ENCODE measurements at places on chromosomes 16 and 17.

DNA sequence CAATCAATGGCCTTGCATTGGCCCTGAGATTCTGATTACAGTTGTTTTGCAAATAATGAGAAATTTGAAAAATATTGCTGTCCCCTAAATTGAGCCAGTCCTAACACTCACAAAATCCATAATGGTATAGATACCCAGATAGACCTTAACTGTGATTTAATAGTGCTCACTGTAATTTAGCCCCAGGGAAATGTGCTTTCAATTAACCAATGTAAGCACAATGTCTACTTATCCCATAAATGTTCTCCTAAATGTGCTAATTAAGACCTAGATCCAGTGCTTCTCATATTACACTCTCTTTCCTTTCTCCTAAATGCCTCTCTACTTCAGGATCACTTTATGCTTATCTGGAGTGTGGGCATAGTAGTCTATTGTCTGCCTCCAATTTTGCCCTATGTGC, 417.8 kb upstream of the CCL2 start:
- DNase-seq = no peak

DNA sequence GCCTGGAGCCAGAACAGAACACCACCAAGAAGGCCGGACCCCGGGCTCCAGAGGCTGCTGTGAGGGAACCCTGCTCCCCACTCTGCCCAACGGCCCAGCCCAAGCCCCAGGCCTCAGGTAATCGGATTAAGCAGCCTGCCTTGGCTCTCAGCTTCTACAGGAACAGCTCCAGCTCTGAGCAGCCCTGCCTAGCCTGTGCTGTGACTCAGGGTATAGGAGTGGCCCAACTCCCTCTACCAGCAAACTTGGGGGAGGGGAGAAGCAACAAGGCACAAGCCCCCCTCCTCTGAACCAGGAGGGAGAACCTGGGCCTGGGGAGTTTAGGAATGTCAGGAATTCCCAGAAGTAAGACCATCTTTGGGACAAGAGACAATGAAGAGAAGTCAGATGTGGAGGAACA, 849 bp upstream of the SOX15 start:
- DNase-seq = no peak

DNA sequence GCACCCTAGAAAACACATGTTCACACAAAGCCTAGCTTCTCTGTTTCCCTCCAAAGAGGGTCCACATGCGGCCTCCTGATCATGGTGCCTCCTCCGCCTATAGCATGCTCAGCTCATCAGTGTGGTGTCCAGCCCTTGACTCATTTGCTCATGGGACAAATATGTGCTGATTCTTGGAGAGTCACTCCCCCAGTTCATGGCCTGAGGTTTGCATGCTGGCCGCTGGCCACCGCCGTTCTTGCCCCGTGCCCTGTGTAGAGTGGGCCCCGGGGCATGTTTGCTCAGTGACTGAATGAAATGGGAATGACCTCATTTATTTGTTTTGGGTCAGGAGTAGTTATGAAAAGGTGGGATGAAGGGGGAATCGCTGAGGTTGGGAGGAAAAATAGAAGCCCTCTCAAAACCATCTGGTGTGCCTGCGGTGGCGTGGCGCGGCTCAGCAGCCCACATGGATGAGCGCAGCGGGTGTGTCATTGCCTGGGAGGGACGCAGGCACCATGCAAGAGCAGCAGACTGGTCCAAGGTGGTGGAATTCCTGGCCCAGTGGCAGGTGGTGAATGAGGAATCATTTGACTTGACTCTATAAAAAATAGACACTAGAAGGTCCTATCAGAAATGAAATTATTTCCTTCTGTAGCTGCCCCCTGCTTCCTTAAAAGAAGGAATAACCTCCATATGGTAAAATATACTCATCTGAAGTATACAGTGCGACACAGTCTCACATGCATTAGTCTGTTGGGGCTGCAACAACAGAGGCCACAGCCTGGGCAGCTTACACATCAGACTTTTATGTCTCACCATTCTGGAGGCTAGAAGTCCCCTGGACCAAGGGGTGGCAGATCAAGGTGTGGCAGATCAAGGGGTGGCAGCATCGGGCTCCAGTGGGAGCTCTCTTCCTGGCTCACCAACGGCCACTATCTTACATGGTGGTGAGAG, 31.7 kb downstream of the CRISPLD2 start:
- DNase-seq = no peak

DNA sequence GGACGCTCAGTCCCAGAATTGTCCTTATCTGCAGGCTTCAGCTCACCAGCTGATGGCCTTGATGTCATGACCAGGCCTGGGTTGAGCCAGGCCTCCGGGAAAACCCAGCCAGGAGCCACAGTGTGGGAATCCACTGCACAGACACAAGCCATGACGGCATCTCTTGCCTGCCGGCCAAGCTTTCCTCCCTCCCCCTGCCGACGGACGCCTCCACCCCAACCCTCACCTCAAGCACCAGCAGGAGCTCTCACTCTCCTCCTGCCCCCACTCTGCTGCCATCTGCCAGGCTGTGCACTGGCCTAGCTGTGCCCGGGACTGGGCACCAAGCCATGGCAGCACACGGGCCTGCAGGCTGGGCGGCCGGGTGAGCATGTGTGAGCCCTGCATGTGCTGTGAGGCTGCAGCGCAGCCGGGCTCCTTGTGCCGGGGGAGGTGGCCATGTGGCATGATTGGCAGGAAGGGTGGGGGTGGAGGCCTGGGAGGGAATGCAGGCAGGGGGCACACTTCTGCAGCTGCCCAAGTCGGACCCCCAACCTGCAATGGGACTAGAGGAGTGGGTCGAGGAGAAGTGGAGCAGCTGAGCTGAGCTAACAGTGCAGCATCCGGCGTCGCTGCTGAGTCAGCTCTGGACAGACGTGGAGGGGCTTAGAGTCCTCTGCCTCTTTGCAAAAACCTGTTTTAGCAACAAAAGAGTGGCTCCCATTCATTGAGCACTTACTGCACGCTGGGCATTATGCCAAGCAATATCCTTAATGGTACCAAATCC, 268.5 kb downstream of the CBLN1 start:
- no peak for DNase-seq

- DNase-seq = no peak
Observed at GRCh38 chr17:82820278-82821251, 19.3 kb downstream of the ZNF750 start.

DNA sequence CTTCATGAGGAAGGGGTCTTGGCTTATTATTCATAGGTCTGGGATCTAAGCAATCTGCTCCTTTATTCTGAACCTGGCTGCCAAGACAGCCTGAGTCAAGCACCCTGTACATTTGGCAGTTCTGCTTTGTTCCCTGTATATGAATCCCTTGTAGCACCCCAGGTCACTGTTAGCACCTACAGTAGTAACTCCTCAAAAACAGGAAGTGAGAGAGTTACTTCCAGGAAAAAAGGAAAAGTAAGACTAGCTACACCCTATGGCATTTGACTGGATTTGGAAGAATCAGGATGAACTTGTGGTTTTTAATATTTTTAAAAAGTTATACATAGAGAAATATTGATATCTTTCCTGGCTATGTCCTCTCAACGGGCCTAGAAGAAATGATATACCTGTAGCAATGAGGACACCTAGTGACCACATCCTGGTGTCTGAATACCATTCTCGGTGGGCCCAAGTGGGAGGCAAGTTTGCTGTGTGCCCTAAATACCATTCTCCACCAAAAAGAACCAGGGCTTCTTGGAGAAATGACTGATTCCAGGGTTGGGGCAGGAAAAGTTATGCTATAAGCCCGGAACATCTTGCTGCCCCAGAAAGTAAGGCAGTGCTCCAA, 9.9 kb downstream of the ANKRD40 start:
- DNase-seq = no peak

GRCh38 chr16:82185012-82185411, 15.0 kb upstream of the MPHOSPH6 start:
- DNase-seq = no peak

DNA sequence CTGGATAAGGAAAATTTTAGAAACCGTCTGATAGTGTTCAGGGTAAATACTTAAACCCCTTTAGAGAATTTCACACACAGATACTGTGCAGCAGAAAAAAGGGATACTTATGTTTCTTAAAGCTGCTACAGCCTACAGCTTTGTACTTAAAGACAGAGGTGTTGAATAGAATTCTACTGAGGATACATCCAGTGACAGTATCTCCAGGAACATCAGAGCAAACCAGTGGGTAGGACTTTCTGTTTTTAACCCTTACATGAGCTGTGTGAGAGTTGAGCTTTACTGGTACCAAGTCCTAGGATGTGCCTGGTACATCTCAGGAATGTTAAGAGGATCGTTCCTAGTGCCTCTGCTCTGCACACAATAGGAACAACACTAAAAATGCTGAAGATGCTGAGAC, 191.5 kb downstream of the FTO start:
- DNase-seq = no peak

GRCh38 chr17:71849783-71850768, 270.7 kb upstream of the SOX9 start:
- DNase-seq = no peak

DNA sequence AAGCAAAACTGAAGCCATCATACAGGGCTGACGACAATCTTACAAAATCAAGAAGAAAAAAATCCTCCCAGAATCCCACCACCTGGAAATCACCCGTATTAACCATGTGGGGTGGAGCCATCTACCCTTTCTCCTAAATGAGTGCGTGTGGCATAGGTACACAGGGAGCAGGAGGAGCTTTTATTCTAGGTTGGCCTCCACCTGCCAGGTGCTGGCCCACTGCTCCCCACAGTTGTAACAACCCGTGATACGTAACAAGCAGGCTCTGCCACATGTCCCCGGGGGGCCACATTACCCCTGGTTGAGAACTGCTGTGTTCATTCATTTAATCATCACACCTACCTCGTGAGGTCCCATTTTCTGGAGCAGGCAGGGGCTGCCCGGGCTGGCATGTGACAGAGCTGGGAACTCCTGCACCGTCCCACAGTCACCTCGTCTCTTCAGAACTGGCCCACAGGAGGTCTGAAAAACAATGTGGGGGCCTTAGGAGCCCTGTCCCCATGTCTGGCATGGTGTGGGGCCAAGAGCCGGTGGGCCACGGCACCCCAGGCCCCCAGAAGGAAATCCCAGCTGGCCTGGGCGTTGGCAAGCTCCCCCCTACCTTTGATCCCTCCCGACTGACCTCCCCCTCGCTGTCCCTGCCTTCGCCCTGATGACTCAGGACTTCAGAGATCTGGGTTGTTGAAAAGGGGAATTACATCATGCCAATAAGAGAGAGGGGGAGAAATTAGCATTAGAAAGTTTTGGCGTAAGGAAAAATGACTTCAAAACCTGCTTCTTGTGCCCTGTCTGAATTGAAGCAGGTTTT, 12.9 kb downstream of the CMIP start:
- DNase-seq = no peak

- DNase-seq = no peak
Observed at GRCh38 chr16:57788252-57788841, 13.9 kb downstream of the KIFC3 start.

DNA sequence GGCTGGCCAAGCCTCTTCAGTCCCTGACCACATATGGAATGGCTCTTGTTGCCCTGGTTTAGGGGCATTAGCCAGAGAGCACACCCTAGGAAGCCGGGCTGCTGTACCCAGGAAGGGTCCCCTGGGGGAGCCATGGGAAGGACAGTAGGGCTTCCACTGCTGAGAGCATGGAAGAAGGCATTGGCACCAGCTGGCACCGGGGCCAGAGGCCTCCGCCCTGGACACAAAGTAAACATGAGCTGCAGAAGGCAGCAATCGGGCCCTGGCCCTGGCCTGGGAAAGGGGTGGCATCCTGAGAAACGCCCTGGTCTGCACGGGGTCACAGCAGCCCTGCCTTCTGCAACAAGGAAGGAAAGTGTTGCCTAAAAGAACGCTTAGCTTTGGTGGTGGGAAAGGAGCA, 49.4 kb downstream of the VAC14 start:
- DNase-seq = no peak

DNA sequence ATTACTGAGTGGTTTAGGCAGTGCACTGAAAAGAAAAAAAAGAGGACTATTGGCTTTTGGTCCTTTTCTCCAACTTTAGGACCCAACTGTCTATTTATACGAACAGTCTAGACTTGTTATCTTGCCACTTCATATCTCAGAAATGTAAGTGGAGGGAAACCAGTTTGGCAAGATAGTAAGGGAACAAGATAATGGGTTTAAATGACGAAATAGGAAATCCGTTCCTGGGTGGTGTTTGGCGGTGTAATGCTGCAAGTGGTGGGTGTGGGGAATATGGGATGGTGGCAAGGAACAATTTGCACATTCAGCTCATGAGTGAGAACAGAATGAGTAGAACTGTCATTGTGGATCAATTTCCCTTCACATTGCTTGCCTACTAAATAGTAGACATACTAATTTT, 44.7 kb downstream of the GRB7 start:
- no peak for DNase-seq

GRCh38 chr16:50302472-50303005, 36.2 kb downstream of the ADCY7 start:
- no peak for DNase-seq

DNA sequence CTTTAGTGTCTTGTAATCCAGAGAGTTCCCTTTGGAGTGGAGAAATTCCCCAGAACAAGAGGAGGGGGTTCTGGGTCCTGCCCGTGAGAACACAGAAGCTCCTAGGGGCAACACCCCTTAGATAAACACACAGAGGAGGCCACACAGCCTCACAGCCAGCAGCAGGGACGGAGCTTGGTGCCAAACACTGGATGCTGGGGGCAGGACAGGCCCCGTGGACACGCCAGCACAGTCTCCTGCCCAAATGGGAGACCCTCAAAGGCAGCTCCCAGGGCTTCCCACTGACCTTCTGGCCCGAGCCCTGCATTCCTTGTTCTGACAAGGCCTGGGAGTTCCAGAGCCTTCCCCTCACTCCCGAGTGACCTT, 31.8 kb upstream of the JPH3 start:
- no peak for DNase-seq

- no peak for DNase-seq
Observed at GRCh38 chr17:55163408-55163807, 101.4 kb upstream of the HLF start.

DNA sequence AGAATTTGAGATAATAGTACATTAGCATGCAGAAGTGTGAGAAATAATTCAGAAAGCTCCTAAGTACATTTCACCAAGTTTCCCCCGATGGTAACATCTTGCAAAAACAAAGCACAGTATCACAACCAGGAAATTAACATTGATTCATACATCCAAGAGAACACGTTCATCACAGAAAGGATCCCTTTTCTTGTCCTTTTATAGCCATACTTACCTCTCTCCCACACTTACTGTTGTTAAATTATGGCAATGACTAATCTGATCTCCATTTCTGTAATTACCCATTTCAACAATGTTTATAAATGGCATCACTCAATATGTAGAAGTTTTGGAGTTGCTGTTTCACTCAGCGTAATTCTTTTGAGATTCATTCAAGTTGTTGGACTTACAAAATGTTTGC, 1260.0 kb downstream of the CDH8 start:
- DNase-seq = no peak

DNA sequence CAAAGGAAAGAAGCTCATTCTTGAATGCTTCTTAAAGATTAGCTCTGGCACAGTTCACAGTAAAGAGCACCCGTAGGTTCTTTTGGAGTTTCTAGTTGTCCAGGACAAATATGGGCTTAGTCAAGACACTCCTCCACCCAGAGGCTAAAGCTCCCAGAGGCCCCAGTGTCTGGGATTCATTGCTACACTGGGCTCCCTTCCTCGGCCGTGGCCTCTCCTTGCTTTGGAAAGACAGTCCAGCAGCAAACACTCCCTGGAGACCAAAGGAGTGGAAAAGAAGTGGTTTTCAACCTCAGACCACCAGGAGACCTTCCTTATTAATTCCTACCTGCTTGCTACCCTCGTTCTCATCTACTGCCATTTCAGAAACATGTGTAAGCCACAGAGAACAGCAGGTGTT, 17.1 kb downstream of the PHB1 start:
- DNase-seq = no peak

- no peak for DNase-seq
Observed at GRCh38 chr16:58459344-58460218, 40.4 kb upstream of the NDRG4 start.

- no peak for DNase-seq
Observed at GRCh38 chr17:50046179-50046578, 9.7 kb upstream of the ITGA3 start.

- no peak for DNase-seq
Observed at GRCh38 chr17:77343031-77343800, 202.4 kb downstream of the SEC14L1 start.
